ENCODE measurements at places on chromosomes 4 and X. TPM values are rescaled to one million over a fixed set of nuclear protein-coding genes. Genes with fewer than 3 reads are reported as not detected.

DNA sequence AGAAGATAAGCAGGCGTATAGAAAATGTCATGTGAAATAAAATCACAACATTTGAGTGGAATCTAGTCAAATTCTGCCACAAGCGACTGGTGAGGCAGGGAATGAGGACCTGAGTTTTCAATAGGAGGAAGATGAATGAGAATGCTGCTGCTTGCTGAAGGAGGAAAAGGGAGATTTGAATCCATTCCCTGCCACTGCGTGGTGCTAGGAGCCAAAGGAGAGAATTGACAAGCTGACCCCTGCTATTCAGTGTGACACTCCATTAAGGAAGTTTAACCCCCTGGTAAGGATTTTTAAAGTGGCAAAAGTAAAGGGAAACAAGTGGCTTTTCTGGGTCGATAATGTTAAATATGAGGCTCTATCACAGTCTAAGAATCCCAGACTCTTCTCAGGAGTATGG lies 314.0 kb downstream of the NAF1 start:
- DNase-seq: no peak

DNA sequence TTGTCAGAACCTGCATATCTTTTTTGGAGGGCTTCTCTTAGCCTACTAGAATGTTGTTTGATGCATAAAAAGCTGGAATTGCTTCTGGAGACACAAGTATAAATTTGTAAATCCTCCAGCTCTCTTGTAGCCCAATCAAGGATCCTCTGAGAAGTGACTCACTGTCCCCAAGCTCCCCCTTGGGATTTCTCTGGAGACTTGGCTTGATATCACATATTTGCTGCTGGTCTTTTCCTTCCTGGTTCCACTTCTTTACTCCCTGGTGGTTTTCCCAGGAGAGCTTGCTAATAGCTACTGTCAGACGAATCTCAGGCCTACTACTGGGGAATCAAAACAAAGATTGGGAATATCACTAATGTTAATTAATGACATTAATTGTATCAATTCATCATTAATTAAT lies 173.1 kb downstream of the STK32B start:
- DNase-seq: peak; percentile 34

DNA sequence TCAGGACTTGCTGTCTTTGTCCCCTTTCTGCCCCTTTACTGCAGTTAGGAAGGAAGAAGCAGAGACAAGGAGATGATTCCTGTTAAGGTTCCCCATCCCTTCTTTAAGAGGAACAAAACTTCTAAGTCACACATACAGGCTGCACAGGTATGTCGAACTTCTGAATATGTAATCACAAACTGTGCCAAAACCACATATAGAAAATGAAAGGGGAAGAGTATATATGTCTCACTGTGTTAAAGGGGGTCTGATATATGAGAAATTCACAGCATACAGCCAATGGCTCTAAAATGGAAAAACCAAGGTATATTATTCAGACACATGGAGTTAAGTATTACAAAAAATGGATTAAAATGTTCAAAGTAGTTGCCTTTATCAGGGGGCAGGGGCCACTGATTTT lies 11.7 kb downstream of the CFAP97 start:
- DNase-seq: no peak

GRCh38 chr4:79272126-79272525 lies 53.7 kb downstream of the NAA11 start:
- no peak for DNase-seq

DNA sequence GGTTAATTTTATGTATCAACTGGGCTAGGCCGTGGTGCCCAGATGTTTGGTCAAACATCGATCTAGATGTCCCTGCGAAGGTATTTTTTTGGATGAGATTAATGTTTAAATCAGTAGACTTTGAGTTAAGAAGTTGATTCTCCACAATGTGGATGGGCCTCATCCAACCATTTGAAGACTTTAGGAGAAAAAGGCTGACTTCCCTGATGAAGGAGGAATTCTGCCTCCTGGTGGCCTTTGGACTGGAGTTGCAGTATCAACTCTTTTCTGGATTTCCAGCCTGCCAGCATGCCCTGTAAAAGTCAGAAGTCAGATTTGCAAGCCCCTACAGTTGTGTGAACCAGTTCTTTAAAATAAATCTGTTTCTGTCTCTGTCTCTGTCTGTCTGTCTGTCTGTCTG lies 91.4 kb downstream of the STK32B start:
- peak; percentile 66 for DNase-seq

DNA sequence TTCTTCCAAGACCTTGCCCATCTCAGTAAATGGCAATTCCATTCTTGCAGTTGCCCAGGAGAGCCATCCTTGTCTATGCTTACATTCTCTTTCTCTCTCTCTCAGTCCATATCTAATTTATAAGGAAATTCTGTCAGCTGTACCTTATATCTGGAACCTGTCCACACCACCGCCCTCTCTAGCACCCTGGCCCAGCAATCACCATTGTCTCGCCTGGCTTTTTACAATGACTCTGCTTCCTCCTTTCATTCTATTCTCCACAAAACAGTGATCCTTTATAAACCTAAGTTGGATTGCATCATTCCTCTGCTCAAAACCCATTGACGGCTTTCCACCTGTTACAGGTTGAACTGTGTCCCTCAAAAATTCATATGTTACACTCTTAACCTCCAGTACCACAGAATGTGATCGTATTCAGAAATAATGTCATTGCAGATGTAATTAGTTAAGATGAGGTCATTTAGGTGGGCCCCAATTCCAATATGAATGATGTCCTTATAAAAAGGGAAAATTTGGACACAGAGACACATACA lies 31.3 kb downstream of the APBB2 start:
- no peak for DNase-seq

DNA sequence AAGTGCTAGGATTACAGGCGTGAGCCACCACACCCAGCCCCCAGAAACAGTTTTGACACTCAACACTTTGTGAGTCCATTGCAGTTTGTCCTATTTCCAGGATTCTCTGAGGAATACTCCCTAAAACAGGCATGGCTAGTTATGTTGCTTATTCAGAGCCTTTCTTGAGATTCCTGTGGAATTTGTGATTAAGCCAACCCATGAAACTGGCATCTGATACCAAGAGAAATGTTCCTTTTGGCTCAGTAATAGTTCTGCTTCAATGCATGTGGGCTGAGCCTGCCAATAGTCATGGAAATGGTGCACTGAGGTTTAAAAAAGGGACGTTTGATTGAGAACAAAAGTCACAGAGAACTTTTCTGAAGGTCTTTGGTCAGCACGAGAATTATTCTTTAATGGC lies 241.7 kb downstream of the PPP1R2C start:
- DNase-seq: no peak

DNA sequence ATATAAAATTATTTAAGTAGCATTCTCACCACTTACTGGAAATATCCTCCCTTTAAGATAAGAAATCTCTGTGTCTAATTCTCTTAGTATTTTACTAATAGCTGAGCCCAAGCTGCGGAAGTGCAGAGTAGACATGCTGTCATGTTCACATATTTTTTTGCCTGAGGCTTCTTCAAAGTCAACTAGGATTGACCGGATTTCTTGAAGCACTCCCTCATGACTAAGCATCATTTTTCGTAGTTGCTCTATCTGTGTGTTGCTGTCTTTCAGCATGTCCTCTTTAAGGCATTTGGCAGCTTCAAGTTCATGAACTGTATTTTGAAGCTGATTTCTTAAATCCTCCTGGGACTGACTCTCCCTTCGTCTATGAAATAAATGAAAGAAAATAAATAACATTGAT lies 36.9 kb downstream of the CCDC158 start:
- DNase-seq: no peak

GRCh38 chrX:141924293-141924692 lies 20.6 kb downstream of the MAGEC1 start:
- DNase-seq: peak; percentile 3

GRCh38 chr4:84799318-84799717 lies 167.2 kb downstream of the WDFY3 start:
- peak; percentile 6 for DNase-seq

DNA sequence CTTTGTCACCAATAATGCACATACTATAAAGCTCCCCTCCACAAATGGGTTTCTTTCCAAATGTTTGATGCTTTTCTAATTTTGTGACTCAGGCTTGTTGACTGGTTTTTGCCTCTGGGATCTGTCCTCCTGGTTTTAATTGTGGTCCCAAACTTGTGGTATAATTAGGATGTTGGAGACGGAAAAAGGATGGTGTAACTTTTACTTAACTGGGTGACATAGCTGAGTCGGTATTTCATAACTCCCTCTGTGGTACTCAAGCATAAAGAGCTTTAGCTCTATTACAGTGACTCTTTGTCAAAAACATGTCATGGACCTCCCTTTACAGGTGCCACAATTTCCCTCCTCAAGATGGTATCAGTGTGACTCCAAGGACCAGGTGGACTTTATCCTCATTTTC lies 119.7 kb upstream of the RBPJ start:
- DNase-seq: no peak

DNA sequence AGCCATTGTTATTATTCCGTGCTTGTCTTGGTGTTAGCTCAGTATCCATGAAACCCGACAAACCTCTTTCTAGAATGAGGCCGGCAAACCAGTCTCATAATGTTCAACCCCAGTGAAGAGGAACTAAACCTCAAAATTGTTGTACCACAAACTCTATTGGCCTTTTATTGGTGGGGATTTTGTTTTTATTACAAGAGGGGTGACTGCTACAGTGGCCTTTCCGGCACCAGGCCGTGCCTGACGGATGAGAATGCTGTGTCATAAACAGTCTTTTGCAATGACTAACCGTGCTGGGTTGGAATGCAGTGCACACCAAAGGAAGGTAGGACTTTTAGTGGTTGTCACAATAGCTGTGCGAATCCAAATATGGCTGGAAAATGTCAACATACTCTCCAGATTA lies 60.8 kb downstream of the SHROOM2 start:
- peak; percentile 72 for DNase-seq

DNA sequence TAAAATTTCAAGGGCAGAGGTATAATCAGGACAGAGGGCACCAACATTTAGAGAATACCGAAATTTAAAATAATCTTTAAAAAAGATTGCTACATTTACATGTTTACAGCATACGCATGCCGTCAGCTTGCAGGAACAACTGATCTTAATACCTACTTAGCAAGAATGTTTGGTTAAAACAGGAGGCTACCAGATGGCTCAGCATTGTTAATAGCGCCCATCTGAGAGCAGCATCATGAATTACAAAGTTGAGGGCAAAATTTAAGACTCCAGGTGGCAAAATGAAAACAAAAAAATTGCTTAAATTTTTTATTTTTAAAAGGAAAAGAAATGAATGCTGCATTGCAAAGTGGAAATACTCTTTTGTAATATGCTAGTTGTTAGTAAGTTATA lies 241.3 kb downstream of the C4orf33 start:
- no peak for DNase-seq

- DNase-seq: no peak
Observed at GRCh38 chrX:134885336-134886001, 105.3 kb upstream of the SMIM10 start.

- no peak for DNase-seq
Observed at GRCh38 chr4:53961351-53961750, 103.1 kb downstream of the CHIC2 start.

DNA sequence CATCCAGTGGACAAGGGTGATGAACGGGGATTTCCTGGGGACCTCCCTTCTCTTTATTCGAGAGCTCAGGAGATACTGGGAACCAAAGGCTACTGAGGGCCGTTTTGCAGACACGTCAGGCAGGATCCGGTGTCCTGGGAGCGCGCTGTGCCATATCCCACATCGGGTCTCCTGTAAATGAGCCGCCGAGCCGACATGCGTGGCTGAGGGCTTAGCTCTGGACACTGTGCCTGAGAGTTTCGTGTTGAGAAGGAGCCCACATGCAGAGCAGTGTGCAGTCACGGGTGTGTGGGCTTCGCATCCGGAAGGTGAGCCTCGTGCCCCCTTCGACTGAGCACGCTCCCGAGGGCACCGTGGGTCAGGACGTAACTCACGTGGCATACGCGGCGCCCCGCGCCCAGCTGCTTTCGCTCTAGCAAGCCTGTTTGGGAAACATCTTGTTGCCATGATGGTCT lies 28.5 kb upstream of the HGFAC start:
- no peak for DNase-seq

DNA sequence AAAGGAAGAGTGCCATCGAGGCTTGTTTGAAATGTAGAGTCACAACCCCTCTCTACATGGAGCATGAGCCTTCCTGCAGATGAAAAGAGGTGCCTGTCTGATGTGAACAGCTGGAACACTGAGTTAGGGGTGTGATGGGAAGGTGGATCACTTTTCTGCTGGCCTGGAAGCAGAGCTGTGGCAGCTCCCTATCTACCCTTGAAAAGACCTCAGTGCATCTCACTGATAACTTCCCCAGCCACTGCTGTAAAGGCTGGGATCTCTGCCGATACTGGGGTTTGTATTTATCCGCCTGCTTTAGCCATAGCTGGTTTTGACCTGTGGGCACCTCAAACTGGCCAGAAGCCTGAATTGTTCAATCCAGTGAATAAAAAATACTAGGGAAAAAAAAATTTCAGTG lies 46.8 kb downstream of the HPGD start:
- no peak for DNase-seq

- no peak for DNase-seq
Observed at GRCh38 chr4:139522457-139522856, 33.6 kb downstream of the SETD7 start.

DNA sequence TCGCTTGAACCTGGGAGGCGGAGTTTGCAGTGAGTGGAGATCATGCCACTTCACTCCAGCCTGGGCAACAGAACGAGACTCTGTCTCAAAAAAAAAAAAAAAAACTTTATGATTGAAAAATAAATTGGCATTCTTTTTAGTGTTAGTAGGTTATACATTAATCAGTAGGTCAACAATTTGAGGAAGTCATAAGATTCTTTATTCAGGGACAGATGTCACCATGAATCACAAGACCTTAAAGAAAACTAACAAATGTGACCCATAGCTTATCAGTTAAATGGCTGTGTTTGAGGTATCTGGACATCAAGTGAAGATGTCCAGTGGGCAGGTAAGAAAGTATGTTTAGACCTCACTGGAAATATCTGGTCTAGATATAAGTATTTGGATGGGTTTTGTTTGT lies 9.3 kb upstream of the PRMT9 start:
- no peak for DNase-seq

DNA sequence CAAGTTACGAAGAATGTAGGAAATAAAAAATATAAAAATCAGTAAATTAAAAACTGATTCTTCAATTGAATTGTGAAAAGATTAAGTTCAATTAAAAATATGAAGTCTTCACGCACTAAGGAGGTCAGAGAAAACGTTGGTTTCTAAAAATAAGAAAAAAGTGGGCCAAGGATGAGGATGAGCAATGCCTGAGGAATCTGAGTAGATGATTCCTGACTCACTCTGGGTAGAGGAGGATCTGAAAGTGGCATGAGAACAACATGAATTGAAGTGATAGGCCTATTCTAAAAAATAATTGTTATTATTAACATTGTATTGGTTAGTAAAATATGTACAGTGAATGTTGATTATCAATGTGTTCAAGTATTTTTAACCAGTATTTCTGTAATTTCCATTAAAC lies 444.2 kb downstream of the GRIA2 start:
- DNase-seq: peak; percentile 12

Gene TKTL2
- total RNA-seq: not detected

Gene MAGEA12
- total RNA-seq: not detected

Gene LUZP4
- not detected for total RNA-seq

Gene HDX
- 11.4 TPM for total RNA-seq

Gene SSX3
- total RNA-seq: not detected

Gene SASH3
- total RNA-seq: not detected

Measured in IMR-90 (cell line).